ENCODE measurements at places on chromosomes 11 and 22.

DNA sequence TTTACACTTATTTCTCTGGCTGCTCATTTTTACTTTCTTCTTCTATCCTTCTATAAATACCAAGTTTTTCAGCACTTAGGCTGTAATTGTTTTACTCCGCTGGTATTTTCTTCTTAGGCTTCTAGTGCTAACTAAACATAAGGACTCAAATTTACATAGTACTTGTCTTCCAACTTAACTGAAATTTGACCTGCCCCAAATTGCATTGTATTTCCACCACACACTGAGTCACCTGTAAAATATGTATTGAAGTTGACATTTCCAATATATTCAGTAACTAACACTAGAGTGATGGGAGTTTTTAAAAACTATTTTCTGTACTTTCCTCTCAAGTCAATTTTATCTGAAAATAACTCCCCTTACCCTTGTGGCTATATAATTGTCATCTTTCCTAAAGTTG, 1794.1 kb upstream of the RAG2 start:
- DNase-seq: no peak

DNA sequence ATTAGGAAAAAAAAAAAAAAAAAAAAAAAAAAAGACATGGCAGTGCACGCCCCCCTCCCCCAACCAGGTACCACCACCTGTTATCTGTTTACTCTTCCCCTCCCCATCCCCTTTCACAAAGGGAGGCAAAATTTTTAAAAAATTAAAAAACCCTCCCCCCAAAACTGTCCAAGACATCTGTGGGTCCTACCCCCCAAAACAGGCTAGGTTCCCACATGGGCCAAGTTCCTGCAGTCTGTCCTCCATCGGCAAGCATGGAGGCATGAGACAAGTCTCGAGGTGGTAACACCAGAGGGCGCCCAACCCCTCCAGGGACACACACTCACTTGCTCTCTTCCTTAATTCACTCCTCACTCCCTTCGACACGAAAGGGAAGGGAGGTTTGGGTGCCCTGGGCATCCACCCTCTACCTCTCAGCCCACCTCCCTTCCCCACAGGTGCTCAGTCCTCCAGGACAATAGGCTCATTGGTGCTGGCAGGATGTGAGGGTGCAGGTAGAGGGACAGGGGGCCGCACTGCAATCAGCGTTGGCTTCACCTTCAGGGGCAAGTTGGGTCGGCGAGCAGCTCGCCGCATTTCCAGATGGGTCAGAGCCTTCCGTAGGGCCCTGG, 2.2 kb upstream of the TUT1 start:
- DNase-seq: peak; percentile 67

DNA sequence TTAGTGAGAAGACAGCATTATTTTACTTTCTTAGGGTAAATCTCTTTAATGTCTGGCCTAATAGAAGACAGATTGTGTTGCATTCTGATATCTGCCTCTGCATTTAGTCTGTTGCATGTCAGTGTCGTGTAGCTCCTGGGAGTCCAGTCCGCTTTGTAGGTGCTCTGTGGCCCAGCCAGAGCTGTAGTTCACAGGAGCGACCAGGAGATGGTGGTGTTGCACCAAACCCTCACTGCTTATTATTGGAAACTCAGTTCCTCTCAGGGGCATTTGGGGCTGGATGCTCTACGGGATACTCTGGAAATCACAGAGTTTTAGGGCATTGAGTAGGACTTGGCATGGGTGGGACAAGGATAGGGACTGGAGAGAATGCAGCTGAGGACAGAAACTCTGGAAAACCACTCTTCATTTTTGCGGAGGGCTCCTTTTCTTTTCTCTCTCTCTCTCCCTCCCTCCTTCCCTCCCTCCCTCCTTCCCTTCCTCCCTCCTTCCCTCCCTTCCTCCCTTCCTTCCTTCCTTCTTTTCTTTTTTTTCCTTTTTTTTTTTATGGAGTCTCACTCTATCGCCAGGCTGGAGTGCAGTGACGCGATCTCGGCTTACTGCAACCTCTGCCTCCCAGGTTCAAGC, 21.7 kb downstream of the MIAT start:
- DNase-seq: peak; percentile 51

- no peak for DNase-seq
These were observed 15.1 kb downstream of the MISFA start for GRCh38 chr11:18614667-18615066.

DNA sequence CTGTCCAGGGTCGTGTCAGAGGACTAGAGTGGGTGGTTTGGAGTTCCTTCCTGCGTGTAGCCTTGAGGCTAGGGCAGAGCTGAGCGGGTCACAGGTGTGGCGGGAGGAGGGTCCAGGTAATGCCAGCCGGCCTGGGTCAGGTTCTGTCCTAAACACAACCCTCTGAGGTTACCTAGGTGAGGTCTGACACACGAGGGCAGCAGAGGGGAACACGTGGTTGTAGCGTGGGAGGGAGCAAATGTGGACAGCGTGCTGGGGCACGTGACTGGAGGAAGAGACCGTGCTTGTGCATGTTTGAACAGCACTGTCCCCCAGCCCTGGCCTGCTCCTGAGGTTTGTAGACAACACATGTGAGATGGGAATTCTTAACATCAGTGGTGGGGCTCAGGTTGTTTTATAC, 13.1 kb downstream of the MOV10L1 start:
- DNase-seq: no peak

GRCh38 chr11:10587388-10587787, 18.9 kb upstream of the LYVE1 start:
- DNase-seq: no peak

DNA sequence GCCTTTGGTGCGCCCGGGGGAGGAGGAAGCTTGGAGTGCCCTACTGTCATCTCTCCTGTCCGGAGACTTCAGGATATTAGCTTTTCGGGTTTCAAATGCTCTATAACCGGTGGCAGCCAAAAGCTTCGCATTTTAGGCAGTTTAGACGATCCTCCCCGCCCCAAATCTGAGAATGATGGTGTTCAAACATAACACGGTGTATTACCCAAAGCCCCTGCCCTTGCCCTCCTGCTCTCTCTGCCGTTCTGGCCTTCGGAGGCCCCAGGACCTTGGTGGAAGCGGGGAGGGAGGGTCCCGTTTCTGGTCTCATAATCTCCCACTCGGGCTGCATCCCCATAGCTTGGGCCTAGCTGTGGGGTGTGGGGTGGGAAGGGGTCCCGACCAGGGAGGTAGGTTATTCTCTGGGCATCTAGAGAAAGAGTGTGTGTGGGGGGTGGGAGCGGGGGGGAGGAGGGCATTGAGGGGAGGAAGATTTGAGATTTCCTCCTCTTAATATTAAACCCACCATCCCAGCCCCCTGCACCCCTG, 2.3 kb downstream of the PKNOX2 start:
- DNase-seq: no peak

GRCh38 chr22:48979482-48979881, 848.2 kb downstream of the BRD1 start:
- DNase-seq: no peak

- DNase-seq: no peak
These were observed 3.6 kb upstream of the LMO1 start for GRCh38 chr11:8267280-8267679.

DNA sequence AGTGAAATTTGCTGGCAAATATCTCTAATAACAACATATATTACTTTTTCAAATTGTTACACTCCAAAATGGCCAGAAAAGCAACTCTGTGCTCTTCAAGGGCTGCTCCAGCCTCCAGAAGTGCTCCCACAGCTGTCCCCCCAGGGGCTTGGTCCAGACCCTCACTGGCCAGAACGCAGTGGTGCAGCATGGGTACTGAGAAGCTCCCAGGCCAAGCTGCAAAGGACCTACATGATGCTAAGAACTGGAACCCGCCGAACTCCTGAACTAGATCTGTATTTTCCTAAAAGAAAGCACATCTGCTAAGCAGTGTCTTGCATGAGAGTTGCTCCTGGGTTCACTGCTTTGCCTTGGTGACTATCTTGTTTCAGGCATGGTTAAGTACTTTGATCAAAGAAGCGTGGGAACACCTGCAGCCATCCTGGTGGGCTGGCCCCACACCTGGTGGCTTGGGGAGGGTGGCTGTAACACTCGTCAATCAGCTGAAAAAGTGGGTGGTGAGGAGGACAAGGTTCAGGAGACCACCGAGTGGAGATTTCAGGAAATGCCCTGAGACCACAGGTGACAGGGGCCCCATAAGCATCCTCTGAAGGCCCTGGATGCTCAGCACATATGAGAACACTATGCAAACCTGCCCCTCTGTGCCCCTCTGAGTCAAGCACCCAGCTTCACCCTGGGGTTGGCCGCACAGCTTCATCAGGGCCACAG, 72.7 kb upstream of the PITPNB start:
- DNase-seq: no peak

GRCh38 chr11:115201111-115201792, 303.0 kb downstream of the CADM1 start:
- DNase-seq: no peak
